ENCODE measurements at places on chromosomes 7 and 10.

- DNase-seq: no peak
These were observed 29.4 kb downstream of the CFAP46 start for GRCh38 chr10:132912713-132913558.

DNA sequence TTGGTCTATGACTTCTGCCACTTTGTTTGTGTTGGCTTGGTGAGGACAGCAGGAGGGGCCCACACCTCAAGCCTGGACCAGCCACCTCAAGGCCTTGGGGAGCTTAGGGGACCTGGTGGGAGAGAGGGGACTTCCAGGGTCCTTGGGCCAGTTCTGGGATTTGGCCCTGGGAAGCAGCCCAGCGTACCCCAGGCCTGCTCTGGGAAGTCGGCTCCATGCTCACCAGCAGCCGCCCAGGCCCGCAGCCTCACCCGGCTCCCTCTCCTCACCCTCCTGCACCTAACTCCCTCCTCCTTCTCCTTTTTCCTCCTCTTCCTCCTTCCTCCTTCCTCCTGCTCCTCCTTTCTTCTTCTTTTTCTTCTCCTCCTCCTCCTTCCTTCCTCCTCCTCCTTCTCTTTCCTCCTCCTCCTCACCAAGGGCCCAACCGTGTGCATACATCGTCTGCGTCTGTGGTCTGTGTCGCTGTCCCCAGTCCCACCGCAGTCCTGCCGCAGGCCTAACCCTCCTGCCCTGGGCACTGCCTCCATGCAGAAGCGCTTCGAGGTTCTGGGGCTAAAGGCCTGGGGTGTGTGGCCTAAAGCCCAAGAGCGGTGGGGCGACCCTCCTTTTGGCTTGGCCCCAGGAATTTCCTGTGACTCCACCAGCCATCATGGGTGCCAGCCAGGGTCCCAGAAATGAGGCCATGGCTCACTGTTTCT is 5.3 kb downstream of the EN2 start:
- no peak for DNase-seq

DNA sequence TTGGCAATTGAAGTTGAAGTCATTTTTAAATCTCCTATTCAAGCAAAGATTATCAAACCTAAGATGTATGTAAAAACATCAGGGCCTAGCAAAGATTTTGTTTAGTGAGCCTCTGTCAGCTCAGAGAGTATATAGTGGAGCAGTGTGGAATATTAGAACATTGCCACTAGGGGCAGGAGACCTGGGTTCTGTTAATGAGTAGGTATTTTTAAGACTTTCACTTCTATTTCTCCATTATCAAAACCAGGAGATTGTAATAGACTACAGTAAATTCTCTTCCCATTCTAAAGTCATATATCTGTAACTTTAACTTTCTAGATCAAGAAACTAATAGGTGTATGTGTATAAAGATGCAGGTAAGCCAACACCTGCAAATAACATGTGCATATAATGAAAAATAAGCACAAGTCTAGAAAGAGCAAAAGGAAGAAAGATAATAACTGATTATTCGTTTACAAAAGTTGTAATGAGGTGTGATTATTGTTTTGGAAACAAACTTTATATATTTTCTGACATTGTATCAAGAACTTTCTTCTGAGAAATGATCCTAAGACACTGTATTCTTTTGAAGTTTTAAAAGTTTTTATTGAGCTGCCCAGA is 64.4 kb downstream of the KCND2 start:
- peak; percentile 36 for DNase-seq

DNA sequence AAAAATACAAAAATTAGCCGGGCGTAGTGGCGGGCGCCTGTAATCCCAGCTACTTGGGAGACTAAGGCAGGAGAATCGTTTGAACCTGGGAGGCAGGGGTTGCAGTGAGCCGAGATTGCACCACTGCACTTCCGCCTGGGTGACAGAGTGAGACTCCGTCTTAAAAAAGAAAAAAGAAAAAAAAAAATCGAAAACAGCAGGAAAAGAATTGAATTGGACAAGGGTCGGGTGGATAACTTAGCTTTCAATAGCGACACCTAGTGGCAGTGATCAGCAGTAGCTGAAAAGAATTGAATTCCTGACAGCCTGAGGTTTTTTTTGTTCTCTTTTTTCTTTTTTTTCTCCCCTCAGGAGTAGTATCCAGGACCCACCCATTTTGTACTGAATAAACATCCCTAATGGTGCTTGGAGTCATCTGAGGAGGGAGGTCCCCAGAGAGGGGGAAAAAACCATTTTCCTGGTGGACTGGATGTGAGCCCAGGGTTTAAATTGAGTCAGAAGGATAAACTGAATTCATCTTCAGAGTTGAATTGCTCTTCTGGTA is 55.1 kb downstream of the CYCS start:
- DNase-seq: peak; percentile 85

DNA sequence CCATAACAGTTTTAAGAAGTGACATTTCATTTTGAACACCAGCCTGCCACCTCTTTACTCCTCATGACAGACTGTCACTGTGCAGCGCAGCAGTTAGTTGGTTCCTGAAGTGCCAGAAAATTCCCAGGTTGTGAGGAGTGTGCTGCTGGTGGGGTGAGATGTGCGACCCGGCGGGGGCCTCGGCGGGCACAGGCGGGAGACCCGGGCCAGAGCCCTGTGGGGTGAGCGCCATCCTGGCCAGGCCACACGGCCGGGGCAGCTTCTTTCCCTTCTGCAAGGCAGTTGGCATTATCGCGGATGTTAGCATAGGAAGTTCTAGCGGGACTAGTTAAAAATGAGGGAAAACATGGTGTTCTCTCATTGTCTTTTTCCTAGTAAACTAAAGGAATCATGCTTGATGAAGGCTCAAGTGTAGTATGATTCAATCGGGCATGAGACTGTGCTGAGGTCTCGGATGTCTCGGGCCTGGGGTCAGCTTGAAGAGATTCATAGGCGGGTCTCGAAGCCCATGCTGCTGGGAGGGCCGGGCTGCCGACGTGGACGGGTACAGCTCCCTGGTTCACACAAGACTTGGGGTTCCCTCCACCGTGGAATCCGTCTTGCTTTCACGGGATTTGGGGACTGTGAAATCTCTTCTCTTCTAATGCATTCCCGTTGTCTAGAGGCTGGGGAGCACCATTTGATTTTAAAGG is 56.1 kb downstream of the MGMT start:
- DNase-seq: no peak

GRCh38 chr7:77561352-77561751 is 24.3 kb downstream of the PTPN12 start:
- no peak for DNase-seq

GRCh38 chr7:156257904-156258303 is 382.7 kb upstream of the RNF32 start:
- no peak for DNase-seq

DNA sequence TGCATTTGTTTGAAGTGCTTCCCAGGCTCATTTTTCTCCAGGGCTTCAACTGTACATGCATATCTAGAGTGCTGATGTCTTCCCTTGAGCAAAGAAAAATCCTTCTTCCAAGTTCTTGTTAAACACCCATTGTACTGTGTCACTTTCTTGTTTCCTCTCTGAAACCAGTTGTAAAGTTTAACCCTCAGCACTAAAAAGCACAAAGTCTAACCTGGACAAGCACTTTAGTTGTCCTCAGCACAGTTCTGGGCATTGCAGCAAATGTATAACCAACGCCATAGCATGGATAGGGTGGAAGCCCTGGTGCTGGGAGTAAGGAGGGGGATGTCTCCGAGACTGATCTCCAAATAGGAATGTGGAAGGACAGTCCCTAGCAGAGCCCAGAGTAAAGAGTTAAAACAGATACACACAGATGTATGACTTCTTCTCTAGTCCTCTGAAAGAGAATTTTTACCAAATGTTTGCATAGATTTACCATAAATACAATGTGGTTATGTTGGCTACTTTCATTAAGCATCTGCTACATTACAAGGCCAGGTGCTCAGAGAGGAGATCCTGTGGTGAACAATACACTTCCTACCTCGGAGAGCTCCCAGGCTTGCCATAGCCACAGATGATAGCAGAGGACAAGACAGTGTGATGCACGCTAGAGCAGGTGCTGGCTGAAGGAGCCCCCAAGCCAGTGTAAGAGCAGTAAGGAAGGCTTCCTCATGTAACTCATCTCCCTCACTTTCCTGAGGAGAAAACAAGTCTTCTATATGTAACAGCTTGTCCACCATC is 57.0 kb downstream of the DNAJC12 start:
- DNase-seq: no peak

- peak; percentile 5 for DNase-seq
These were observed 39.9 kb upstream of the PPP2R2D start for GRCh38 chr10:131860806-131861440.

DNA sequence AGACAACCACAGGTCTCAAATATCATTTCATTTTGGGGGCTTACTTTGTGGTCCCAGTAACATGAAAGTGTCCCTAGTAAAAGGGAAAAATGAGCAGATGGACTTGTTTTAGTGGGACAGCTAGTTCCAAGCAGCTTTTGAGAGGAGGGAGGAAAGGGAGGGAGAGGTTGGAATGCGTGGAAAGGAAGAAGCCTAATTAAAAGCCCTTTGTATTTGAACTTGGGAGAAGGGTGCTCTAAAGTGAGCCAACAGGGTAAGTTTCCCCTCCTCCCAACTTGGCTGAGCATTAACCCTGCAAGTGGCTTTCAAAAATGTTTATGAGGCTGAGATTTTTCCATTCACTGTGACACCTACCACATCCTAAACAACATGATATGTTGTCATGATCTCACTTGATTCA is 38.8 kb upstream of the LYZL1 start:
- no peak for DNase-seq

DNA sequence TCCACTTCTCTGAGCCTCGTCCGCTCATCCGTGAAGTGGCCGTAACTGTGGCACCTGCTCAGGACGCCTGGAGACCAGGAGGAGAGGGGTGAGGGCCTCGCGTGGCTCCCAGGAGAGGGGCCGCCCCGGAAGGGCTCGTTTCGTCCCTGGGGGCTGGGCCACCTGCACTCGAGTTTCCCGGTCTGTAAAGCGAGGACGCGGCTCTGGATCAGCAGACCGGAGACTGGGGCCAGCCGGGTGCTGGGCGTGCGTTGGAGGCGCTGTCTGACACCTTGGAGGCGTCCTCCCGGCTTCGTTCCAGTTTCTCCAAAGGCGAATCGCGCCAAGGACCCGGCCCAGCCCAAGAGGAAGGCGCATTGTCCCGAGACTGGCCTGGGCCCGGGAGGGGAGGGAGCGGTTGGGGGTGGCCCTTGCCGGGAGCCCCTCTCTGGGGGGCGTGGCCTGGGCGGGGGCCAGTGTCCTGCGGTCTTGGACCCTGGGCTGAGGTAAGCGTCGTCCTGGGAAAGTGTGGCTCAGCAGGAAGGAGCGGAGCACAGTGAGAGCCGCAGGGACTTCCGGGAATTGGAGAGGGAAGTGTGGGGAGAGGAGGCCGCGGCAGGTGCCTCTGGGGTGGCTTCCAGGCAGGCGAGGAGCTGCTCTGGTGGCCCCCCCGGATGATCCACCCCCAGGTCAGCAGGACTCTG is 89.6 kb downstream of the FOXL3 start:
- DNase-seq: no peak

DNA sequence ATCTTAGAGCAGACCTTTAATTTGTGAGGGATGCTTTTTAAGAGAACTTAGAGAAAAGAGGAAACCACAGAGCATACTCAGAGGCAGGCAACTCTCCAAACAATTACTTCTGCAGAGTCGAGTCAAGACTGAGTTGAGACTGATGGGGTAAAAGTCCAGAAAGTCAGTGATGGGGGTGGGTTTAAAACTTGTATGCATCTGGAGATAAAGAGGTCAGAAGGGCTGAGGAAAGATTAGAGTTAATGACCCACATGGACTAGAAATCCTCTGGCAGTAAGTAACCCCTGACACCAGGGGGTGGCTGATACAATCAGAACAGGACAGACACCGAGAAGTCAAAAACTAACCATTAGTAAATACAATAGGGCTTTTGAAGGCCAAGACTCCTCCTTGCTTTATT is 42.4 kb upstream of the SEPTIN7 start:
- DNase-seq: no peak

- no peak for DNase-seq
These were observed 716.2 kb upstream of the PHF14 start for GRCh38 chr7:10257438-10257837.

DNA sequence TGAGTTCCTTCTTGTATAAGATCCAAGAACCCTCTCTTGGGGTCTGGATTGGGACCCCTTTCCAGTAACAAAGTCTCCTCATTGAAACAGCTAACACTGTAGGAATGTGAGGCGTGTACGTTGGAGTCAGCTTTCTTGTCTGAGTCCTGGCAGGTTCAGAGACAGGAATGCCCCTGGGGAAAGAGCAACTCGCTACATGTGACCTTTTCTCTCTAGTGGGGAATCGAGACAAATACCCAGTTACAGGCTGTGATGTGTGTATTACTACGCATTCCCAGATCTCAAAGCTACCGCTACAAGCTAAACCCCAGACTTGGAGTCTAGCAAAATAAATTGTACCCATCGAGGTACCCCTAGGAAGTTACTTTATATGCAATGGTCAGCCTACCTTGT is 85.6 kb upstream of the FRMD4A start:
- no peak for DNase-seq

- no peak for DNase-seq
These were observed 143.8 kb downstream of the TPST1 start for GRCh38 chr7:66348959-66349358.

DNA sequence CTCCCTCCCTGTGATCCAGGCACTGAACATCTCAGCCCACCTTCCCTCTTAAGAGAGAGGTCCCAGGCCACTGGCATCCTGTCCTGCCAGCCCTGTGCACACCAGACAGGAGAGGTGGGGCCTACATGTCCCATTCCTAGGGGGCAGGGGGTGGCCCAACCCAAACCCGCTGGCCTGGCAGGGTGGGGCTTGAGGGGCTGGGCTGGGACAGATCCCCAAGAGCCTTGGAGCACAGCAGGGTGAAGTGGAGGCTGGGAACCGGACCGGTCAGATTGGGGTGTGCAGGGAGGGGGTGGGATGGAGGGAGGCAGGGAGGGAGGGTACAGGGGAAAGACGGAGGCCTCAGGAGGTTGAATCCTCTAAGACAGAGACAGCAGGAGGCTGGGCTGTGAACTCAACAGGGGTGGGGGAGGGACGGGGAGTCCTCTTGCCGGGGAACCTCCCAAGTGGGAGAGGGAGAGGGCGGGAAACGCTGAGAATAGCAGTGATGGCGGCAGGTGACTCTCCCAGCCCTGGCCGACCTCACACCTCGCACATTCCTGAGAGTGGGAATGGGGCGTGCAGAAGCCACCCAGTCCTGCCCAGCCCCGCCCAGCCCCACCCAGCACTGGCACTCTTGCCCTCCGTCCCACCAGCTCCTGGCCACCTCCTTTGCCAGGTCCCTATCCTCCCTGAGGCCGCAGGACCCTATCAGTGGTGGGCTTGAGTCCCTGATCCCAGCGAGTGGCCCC is 6.7 kb downstream of the TSC22D4 start:
- no peak for DNase-seq

GRCh38 chr10:4312051-4312835 is 513.8 kb upstream of the AKR1E2 start:
- DNase-seq: no peak

- DNase-seq: no peak
These were observed 13.2 kb downstream of the GATAD1 start for GRCh38 chr7:92460510-92460909.

DNA sequence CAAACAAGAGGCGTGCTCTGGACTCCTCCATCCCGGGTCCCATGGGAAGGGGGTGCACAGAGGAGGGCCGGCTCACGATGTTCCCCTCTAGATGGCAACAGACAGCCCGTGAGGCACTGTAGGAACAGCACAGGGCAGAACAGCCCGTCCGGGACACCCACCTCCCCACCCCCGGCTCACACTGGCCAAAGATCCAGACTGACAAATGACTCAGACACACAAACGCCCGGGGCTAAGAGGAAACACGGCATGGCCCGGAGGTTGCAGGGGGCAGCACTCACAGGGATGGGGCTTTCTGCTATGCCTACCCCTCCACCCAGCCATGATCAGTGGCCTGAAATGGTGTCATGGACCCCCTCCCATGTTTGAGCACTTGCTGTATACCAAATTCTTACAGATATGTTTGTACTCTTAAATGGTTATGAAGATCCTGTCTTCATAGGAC is 4.9 kb upstream of the ELN start:
- peak; percentile 68 for DNase-seq

Data from NCI-H69 (cell line).